Activated CD4-positive, alpha-beta T cell treated with anti-CD3 and anti-CD28 coated beads, Interleukin-2, amount 50 U/mL, for 1 hour (primary cell): ENCODE measurements at places on chromosomes 2 and 18.

DNA sequence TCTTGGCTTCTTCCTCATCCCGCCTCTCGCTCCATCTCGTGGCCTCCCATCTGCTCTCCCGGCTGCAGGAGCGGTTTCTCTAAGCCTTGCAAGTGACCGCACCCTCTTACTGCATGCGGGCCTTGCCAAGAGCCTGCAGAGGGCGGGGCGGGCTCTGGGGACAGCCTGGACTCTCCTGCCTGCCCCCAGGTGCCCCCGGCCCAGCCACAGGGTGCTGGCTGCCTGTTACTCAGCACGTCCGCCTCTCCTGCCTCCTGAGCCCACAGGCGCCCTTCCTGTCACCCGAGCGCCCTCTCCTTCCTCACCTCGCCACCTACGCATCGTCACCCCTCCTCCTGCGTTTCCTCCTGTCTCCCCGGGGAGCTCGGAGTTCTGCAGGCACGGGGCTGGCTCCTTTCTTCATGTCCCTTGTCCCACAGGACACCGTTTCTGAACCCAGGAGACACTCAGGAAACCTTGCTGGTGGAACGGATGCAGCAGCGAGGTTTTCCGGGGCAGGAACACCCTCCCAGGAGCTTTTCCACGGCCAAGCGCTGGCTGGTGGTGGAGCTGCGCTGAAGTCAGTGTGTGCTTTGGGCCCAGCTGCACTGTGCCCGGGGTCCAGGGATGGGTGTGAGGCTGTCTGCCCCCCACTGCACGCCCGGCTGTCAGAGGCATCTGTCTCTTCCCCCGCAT lies 28.5 kb downstream of the HPCAL1 start:
- peak; percentile 67 for DNase-seq

GRCh38 chr2:101111262-101111838 lies 39.8 kb downstream of the TBC1D8 start:
- DNase-seq: no peak

DNA sequence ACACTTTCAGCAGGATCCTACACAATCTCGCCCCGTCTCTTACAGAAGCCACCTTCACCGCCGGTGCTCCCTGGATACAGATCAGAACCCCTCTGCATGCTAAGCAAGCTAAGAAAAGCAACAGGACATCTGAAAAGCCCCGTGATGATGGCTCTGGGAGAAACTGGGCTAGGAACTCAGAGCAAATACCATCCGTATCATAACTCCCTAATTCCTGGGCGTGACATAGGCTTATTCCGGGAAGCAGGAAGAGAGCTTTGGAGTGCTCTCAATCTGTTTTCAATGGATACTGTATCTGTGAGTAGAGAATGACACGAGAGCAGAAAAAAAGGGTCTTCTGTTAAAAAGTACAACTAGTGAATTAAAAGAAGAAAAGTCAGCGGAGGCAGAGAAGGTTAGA lies 121.6 kb downstream of the SPP2 start:
- no peak for DNase-seq

DNA sequence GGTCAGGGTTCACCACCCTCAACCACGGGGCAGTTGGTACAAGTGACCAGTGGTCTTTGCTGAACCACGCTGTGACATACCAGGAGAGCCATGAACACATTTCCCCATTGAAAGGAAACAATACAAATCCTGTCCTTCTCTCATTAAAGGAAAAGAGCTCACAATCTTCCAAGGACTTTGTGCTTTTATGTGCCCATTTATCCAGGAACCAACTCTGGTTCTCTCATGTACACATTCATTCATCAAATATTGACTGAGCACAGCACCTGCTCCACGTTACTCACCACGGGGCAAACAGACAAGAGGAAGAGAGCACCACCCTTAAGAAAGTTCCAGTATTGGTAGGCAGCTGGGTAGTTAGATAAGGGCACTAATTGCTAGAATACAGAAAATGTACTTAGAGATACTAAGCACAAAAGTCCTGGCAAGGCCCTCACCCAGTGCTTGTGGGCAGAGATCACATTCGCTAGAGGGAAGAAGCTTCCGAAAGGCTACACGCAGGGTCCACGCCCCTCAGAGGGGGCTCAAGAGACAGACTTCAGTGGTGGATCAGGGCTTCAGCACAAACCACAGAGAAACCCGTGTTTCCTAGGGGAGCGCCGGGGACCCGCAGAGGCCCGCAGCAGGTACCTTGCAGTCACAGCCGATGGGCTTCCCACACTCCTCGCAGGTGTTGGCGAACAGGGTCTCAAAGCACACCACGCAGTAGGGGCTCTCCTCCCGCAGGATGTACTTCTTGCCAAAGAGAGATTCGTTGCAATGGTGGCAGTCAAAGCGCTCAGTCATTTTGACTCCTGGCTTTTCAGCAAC lies 12.9 kb downstream of the FHL2 start:
- no peak for DNase-seq

DNA sequence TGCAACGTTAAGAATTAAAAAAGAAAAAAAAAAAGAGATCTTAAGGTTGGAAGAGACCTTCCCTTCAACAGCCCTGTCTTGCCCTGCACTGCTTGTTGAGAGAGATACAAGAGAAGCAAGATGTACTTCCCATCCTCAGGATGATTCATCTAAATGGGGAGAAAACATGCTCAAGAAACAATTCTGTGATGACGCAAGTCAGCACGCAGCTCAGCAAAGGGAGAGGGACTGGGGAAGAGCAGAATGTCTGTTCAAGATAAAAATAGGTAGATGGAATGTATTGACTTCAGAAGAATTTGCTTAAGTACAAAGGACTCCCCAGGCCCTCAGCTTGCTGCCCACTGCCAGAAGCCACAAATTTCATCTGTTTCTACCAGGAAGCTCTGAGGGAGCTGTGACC lies 198.2 kb upstream of the SPRED2 start:
- DNase-seq: no peak

- DNase-seq: no peak
These were observed 89.1 kb downstream of the ANTXR1 start for GRCh38 chr2:69102041-69102593.

- no peak for DNase-seq
These were observed 8.7 kb upstream of the COX7A2L start for GRCh38 chr2:42369532-42370229.

DNA sequence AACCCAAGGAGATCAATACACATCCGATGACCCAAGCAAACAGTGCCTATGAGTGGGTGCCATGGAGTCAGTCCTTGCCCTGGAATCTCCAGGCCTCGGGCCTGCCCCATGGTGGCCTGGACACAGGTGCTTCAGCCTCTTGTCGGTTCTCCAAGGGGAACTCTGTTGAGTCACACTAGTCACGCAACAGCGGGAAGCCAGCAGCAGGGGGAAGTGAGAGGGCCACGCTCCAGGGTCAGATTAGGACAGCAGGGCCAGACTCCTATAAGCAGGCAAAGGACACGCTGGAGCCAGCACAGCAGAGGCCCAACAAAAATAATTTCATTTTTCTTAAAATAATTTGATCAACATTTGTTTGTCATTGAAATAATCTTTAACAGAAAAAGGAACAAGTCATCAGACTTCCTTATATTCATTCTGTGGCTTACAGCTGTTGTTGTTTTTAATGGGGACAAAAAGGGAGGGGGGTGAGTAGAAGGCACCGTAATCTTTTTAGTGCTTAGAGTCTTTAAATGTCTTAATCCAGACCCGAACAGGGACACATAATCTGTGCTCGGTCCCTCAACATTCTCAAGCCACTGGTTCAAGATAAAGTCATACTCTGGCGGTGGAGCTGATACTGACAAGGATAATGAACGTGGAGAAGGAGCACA lies 16.4 kb upstream of the ARMC9 start:
- DNase-seq: no peak
